Testis (tissue), 5 donors: ENCODE measurements at places on chromosomes 1 and 21. TPM values are rescaled to one million over a fixed set of nuclear protein-coding genes. Genes with fewer than 3 reads are reported as not detected.

Gene L1TD1
- total RNA-seq, result 8.4 TPM

Gene ACTL8
- 10.9 TPM for total RNA-seq

Gene CCDC30
- 14.6 TPM for total RNA-seq

Gene PCP4
- 0.74 TPM for total RNA-seq

Gene TLCD4
- total RNA-seq, result 7.2 TPM

Gene GSTM4
- total RNA-seq, result 58.6 TPM

Gene TCHH
- 2.2 TPM for total RNA-seq

Gene CLCA1
- 0.55 TPM for total RNA-seq

Gene FAM3B
- total RNA-seq, result 4.9 TPM

Gene GPR37L1
- total RNA-seq, result 1.6 TPM

Gene OR2G6
- total RNA-seq, result not detected

Gene MIER1
- total RNA-seq, result 53.8 TPM

Gene PCSK9
- total RNA-seq, result 1.9 TPM

Gene CD1E
- 0.16 TPM for total RNA-seq

Gene SLC25A34
- total RNA-seq, result 2.5 TPM

Gene NKAIN1
- 0.39 TPM for total RNA-seq

Gene PADI3
- total RNA-seq, result 1.2 TPM

Gene CELA2B
- 3.7 TPM for total RNA-seq

Gene USP25
- total RNA-seq, result 123 TPM

Gene ZNF593OS
- not detected for total RNA-seq

Gene ZMYND12
- total RNA-seq, result 31.3 TPM

Gene CCDC24
- total RNA-seq, result 31.3 TPM

Gene AMY1A
- not detected for total RNA-seq

Gene CLCA4
- total RNA-seq, result 0.12 TPM

Gene PRAMEF8
- 0.12 TPM for total RNA-seq

Gene KPRP
- total RNA-seq, result not detected
